Stimulated activated CD8-positive, alpha-beta memory T cell treated with anti-CD3 and anti-CD28 coated beads, Interleukin-7, amount 100 ng/mL, for 48 hours (primary cell): ENCODE measurements at places on chromosomes 5 and 9.

- DNase-seq, result no peak
Measured at GRCh38 chr9:86749894-86750255, 197.4 kb downstream of the GAS1 start.

GRCh38 chr9:134408939-134409737, 82.9 kb downstream of the RXRA start:
- DNase-seq, result no peak

- DNase-seq, result no peak
Measured at GRCh38 chr9:18447131-18447530, 26.8 kb upstream of the ADAMTSL1 start.

DNA sequence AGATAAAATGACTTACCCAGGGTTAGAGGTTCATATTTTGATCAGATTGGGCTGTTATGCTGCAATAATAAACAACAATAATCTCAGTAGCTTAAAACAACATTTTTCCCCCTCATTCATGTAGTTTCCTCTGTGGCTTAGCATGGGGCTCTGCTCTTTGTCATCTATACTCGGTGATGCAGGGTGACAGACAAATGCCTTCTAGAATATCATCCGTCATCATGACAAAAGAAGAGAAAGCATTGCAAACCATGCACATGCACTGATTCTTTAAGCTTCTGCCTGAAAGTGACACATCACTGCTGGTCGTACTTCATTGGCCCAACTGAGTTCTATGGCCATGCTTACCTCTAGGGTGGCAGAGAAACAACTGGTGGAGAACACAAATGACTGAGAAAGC, 58.8 kb upstream of the MAMDC2 start:
- DNase-seq, result no peak

- DNase-seq, result peak; percentile 31
Measured at GRCh38 chr9:130235558-130236435, 29.8 kb upstream of the HMCN2 start.

DNA sequence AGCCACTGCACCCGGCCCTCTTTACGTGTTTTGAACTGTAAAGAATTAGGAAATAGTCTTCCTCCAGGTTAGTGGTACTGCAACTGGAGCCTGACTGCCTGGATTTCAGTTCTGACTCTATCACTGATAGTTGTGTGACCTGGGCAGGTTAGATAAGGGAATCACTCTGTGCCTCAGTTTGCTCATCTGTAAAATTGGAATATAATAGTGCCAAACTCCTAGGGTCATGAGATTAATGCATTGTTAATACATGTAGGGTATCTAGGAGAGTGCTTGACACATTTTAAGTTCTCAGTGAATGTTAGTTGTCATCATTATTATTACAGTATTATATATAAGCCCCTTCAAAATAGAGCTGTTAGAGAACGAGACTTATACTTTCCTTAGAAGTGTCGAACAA, 72.5 kb upstream of the FSD1L start:
- no peak for DNase-seq

GRCh38 chr5:143031781-143032580, 261.8 kb downstream of the ARHGAP26 start:
- DNase-seq, result no peak

DNA sequence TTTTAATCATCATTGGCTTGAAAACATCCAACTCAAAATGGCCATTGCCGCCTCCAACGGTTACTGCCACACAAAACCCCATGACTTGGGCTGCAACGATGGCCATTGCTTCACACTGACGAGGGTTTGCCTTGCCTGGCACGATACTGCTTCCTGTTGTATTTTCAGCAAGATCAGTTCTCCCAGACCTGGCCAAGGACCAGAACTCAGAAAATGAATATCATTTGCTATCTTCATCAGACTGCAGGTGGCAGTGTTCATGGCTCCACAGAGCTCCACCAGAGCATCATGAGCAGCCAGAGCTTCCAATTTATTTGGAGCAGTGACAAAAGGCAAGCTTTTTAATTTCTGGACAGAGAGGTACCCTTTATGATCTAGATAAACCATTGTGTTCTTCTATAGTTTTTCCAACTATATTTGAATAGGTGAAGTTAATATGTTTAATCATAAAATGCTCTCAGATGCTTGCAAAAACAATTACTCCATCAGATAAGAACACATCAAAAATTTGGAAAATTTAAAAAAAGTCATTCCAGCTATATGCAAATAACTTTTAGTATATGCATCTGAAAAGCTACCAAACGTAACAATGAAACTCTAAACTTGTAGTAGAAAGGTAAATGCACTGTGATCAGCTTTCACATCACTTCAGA, 10.4 kb downstream of the AMACR start:
- no peak for DNase-seq

DNA sequence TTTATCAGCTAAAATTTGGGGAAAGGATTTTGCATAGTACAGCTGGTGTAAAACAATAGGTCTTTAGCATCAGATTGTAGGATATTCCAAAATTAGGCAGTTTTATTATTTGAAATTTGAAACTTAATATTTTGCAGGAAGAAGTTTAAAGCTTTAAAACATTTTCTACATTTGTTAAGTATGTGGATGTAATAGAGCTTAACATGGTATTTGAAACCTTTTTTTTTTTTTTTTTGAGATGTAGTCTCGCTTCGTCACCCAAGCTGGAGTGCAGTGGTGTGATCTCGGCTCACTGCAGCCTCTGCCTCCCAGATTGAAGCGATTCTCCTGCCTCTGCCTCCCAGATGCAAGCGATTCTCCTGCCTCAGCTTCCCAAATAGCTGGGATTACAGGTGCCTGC, 2.9 kb downstream of the DENND4C start:
- DNase-seq, result no peak

DNA sequence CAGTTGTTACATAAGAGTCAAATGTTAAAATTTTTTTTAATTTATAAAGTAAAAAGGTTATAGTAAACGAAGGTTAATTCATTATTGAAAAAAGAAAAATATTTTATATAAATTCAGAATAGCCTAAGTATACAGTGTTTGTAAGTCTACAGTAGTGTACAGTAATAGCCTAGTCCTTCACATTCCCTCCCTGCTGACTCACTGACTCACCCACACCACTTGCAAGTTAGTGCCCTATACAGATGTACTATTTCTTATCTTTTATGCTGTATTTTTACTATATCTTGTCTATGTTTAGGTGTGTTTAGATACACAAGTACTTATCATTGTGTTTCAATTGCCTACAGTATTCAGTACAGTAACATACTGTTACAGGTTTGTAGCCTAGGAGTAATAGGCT, 57.6 kb downstream of the MAMDC2 start:
- DNase-seq, result no peak

DNA sequence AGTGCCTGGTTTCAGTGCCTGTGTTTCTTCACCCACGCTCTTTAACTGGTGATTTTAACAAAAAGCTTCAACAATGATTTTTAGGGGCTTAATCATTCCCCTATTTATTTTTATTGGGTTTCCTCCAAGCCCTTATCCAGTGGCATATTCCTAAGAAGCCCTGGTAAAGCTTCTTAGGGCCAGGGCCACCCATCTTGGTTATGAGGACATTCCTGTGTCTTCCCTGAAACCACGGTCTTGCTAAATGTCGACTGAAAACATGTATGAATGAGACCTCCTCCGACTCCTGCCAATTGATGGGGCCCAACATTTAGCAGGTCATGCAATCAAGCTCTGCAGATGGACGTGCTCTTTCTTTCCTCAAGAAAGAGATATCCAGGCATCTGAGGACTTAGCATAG, 13.7 kb upstream of the CARTPT start:
- no peak for DNase-seq

DNA sequence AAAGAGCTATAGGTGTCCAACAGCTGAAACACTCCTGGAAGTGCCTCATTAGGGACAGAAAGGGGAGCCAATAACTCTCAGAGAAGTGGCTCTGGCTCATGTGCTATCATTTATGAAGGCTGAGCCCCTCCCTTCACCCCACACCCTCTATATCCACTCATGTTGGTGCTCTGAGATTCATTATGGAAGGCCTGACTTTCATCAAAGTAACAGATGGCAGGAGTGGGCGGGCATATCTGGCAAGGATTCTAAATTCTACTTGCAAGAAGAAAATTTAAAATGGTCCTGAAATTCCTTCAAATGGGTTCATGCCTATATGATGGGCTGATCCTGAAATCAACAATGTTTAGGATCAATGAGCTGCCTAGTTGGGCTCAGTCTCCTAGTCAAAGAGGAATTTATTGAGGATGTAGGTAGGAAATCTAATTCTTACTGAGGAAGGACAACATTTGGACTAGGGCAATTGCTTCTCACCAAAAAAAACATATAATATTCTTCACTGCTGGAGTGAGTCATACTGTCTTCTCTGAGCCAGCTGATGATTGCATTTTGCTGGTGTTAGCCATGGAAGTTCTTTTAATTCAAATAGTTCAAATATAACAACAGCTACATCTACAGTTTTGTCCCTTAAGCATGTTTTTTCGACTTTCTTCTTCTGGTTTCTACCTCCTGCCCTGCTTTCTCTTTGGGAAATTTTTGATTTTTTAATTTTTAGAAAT, 23.5 kb downstream of the NMRK1 start:
- no peak for DNase-seq

DNA sequence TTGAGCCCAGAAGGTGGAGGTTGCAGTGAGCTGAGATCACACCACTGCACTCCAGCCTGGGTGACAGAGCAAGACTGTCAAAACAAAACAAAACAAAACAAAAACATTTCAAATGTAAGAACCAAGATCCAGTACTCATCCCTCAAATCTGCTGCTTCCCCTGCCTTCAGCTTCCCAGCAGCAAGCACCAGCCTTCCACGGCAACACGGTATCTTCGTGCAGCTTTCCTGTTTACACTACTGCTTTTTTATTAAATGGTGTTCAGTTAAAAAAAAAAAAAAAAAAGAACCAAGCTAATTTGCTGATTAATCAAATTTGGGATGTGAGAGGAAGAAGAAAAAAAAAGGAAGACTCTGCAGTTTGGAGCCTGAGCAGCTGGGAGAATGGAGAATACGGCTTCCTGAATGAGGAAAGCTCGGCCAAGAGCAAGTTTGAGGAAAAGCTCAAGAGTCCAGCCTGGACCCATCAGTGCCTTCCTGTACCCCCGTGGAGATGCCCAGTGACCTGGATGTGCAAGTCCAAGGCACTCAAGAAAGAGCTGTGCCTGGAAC, 28.0 kb upstream of the SLC2A8 start:
- no peak for DNase-seq
